ENCODE measurements at places on chromosomes 6 and 20.

DNA sequence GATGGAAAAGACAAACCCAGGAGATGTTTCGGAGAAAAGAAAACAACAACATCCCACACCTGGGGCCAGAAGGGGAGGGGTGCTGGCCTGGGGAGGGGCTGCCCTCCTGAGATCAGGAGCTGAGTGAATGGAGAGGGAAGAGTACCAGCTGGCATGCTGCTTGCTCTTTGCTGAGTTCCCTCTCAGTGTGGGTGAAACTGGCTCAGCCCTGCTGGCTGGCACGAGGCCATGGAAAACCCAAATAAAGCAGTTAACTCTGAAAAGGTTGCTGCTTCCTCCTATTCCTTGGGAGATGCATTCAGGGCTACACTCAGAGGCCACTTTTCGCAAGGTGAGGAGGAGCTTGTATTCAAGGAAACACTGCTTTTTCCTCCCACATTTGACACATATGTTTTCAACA lies 8.0 kb upstream of the KCNK16 start:
- DNase-seq = no peak

- DNase-seq = no peak
Observed at GRCh38 chr6:73258721-73259120, 4.3 kb downstream of the KHDC1 start.

- no peak for DNase-seq
Observed at GRCh38 chr6:45806172-45806571, 209.5 kb downstream of the CLIC5 start.

- DNase-seq = no peak
Observed at GRCh38 chr20:54090230-54091119, 20.1 kb upstream of the BCAS1 start.

DNA sequence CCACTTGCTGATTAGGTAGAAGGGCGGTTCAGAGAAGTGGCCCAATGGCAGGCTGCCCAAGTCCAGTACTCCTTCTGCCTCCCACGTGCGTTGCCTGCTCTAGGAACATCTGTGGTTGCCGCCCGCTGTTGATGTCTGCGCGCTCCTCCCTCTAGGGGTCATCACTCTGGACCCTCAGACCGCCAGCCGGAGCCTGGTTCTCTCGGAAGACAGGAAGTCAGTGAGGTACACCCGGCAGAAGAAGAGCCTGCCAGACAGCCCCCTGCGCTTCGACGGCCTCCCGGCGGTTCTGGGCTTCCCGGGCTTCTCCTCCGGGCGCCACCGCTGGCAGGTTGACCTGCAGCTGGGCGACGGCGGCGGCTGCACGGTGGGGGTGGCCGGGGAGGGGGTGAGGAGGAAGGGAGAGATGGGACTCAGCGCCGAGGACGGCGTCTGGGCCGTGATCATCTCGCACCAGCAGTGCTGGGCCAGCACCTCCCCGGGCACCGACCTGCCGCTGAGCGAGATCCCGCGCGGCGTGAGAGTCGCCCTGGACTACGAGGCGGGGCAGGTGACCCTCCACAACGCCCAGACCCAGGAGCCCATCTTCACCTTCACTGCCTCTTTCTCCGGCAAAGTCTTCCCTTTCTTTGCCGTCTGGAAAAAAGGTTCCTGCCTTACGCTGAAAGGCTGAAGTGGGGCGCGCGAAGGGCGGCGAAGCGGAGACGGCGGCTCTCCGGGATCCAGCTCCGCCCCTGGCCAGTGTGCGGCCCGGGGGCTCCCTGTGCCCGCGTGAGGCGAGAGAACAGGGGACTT lies 8.5 kb downstream of the TRIM15 start:
- DNase-seq = no peak

DNA sequence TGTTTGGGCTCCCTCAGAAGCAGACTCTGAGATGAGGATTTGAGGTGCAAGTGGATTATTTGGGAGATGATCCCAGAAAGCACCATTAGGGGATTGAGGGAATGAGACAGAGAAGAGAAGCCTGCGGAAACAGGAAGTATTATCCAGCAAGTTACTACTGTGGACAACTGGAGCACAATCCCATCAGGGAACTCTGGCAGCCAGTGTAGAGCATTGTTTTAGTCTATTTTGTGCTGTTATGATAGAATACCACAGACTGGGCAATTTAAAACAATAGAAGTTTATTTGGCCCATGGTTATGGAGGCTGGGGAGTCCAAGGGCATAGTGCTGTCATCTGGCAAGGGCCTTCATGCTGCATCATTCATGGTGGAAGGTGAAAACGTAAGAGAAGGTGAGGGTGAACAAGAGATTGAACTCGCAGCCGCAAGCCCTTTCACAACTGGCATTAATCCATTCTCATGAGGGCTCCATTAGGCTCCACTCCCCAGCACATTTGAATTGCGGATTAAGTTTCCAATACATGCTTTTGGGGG lies 43.5 kb upstream of the SLC9A8 start:
- DNase-seq = no peak

GRCh38 chr20:46852313-46852712 lies 42.3 kb upstream of the EYA2 start:
- no peak for DNase-seq

DNA sequence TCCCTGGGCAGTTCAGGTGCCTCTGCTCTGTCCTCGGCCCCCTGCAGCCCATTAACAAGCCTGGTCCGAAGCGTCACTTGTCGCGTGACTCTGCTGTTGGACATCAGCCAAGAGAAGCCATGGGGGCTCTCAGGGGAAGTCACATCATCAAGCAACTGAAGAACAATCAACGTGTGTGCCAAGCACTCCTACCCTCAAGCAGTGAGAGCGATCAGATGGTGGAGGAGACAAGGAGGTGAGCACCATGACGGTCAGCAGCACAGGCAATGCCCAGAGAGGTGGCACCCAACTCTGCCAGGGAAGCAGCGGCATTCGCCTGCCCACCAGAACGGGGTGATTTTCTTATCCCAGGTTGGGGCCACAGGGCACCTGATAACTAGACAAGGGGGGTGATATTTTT lies 132.7 kb downstream of the AGPAT4 start:
- DNase-seq = no peak

DNA sequence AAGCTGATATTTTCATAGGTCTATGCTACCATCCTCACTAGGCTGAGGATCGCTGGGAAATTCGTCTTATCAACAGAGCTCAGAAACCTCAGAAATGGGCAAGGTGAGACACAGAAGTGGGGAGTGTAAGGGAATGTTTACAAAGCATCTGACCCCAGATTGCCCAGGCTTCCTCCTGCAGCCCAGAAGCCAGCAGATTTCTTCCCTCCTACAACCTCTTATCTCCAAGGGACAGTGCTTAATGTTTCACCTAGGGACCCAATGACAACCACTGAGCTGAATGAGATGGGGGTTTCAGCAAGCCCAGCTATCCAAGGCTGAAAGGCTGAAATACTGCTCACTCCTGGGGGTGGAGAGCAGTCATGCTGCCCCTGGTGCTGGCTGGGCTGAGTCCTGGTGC lies 52.4 kb upstream of the TBC1D7 start:
- DNase-seq = no peak

- DNase-seq = no peak
Observed at GRCh38 chr20:58877050-58877975, 24.8 kb downstream of the GNAS start.

DNA sequence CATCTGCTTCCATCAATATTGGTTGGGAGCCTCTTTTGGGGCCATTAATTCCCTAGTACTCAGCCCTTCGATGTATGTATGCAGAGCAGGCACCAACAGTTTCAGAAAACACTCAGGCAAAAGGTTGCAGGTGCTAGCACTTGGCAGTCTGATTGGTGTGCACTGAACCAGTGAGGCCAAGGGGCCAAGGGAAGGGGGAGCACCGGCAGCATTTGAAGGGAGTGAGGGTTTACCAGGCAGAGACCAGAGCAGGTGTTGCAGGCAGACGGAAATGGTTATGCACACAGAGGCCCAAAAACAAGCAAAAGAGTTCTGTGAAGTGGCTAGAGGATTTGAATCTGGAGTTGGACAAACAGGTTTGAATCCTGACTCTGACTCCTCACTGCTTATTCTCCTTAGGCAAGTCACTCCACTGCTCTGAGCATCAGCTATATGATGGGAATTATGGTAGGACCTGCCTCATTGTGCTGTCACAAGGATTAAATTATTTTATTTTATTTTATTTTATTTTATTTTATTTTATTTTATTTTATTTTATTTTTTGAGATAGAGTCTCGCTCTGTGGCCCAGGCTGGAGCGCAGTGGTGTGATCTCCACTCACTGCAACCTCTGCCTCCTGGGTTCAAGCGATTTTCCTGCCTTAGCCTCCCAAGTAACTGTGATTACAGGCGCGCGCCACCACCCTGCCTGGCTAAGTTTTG lies 58.1 kb upstream of the SHLD1 start:
- no peak for DNase-seq

DNA sequence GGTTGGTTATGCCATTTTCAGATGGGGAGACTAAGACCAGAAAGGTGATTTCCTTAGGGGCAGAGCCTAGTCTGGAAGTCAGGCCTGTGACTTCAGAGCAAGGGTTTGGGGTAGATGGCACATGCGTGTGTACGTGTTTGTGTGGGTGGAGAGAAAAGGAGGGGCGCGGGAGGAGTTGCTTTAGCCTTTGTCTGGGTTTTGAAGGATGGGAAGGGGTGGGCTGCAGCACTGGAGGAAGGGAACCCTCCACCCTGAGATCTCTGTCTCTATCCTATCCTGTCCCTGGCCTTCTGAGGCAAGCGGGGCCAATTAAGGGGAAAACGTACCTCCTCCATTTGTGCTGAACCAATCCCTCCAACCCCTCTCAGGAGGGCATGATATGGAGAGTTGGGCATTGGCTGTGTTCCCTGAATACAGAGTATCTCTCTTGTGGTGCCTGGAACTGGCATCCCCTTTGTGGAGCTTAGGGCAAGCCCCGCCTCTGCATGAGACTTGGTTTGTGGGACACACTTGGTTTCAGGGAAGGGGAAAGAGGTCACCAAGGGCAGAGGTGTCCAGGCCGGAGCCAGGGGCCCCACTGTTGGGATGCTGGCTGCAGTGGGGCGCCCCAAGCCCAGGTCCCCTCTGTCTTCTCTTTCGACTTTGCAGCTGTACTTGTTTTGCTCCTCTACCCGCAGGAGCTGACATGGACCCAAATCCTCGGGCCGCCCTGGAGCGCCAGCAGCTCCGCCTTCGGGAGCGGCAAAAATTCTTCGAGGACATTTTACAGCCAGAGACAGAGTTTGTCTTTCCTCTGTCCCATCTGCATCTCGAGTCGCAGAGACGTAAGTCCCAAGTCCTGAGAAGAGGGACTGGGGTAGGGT lies at the start of gene DBNDD2:
DBNDD2 (plus strand) TSS at position 507 of the 863 bp plus-strand sequence; CDS start at position 686, 179 bp downstream.
- no peak for DNase-seq

All from cortex of kidney (tissue), 1 donor.